Thoracic aorta (tissue), 2 donors: ENCODE measurements at places on chromosomes 3 and 15.

DNA sequence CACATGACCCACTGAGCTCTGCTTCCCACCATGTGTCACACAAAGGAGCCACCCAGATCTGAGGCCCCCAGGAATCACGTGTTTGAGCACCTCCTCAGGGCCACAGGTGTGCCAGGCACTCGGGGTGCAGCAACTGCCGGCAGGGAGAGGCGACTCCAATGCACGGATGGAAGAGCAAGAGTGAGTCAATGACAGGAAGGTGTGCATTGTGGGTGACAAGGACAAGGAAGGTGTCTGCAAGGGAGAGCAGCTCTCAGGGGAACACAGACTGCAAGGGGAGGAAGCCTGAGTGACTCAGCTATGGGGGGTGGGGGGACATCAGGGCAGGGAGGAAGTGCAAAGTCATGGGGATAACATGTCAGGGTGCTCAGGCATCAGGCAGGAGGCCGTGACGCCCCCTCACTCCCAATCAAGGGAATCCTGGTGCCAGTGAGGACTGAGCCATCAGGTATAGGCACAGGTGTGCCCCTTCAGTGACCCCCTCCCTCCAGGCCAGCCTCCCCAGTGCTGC is 67.4 kb downstream of the NUP210 start:
- DNase-seq, result no peak

DNA sequence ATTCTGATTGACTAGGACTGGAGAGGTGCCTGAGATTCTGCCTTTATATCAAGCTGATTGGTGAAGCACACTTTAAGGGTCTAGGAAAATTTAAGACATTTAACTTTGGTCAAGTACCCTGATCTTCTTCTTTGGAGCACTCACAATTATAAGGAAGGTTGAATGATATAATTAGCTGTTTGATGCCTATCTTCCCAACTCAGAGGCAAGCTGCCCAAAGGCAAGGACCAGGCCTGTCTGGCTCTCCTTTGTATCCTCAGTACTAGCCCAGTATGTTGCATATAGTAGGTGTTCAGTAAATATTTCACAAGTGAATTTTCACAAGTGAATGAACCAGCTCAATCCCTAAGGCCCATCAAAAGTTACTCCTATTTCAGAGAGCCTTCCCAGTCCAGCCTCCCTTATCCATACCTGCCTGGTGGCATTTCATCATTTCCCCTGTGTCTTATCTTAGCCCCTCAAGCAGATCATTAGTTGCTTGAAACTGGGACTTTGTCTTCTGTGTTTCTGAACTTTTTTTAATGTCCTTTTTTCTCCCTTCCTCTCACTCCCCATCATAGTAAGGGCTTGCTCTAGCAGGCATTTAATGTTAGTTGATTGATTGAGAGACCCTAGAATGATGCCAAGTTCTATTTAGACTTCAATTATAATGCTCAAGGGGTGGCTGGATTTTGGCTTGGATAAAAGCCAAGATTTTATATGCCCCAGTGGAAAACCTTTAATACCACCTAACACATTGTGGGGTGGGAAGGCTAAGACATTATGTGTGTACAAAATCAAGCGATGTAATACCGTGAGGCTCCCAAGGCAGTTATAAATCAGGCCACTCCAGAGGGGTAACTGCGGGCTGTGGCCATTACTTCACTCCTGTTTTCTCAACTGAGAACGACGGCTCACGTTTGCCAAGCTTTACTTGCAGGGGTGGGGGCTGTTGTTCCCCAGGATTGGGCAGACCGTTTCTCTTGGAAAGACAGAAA is 43.2 kb upstream of the BOC start:
- no peak for DNase-seq

GRCh38 chr15:55360256-55360655 is 41.2 kb downstream of the PIGB start:
- no peak for DNase-seq

- no peak for DNase-seq
Observed at GRCh38 chr3:10443272-10444109, 61.9 kb downstream of the ATP2B2 start.

DNA sequence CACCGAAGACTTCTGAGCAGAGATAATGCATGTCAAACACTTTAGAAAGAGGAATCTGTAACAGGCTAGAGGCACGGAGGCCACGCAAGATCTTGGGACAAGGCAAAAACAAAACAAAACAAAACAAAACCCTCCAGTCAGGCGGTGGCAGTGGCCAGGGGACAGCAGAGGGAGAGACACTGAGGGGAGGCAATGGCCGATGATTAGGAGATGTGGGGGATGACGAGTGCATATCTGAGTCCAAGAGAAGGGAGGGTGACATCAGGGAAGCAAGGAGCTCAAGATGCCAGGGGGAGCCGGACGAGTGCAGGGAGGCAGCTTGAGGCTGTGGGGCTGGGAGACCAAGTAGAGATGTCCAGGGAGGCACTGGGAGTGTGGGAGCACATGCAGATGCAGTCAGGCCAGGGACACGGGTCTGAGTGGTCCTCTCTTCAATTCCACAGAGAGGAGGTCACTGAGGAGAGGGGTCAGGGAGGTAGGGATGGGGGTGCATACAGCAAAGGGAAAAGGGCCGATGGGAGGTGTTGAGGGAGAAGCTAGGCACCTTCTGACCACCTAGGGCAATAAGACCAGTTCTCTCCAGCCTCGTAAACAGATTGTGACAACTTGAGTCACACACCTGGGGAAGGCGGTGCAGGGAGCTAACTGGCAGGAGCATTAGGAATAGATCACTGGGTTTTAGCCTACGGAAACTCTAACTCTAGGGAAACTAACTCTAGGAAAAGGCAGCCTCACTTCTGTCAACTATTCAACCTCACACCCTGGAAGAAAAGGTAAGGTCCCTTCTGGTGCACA is 29.6 kb downstream of the SLCO2A1 start:
- no peak for DNase-seq

GRCh38 chr15:20351448-20351971 is 190.1 kb downstream of the GOLGA6L6 start:
- DNase-seq, result no peak

DNA sequence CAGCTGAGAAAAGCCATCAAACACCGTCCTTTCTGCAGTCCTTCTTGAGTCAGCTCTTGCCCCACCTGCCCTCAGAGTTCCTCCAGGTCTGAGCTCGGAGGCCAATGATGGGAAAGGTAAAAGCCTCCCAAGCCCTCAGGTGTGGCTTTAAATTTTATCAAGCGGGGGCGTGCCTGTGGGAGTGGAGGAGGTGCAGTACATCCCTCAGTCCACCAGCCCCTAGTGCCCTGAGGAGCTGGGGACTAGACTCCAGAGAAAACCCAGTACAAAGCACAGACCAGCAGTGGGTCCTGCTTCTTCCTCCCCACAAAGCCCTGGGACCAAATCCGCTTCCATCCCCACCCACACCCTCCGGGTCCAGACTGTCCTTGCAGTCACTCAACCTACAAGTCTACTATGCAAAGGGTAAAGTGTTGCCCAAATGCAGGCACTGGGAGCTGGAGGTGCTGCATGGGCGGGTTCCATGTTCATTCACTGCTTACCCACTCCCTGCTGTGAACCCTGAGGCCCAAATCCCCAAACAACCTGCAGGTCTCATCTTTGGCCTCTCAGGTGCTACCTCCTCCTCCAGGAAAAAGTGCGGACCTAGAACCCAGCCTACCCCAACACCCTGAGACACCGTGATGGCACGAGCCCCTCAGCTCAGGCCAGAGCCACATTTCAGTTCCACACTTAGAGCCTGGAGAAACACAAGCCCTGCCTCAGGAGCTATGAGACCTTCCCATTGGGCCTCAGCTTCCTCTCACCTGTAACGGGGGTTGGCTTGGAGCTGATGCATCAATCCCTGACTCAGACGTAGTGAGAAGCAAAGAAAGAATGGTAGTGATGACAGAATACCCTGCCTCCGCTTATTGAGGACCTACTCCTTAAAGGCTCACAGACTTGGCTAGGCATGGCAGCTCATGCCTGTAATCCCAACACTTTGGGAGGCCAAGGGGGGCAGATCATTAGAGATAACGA is 2.4 kb downstream of the PFKFB4 start:
- DNase-seq, result no peak
